ENCODE measurements at places on chromosomes 16 and 17. TPM values are rescaled to one million over a fixed set of nuclear protein-coding genes. Genes with fewer than 3 reads are reported as not detected.

The TBC1D10B gene
- 55.6 TPM for total RNA-seq

- peak; percentile 61 for DNase-seq
Observed at GRCh38 chr16:63613701-63614100, 1508.2 kb downstream of the CDH11 start.

The DNASE1L2 gene
- total RNA-seq = 3.8 TPM

The MFSD6L gene
- not detected for total RNA-seq

GRCh38 chr17:80017226-80018010 lies 18.3 kb downstream of the TBC1D16 start:
- DNase-seq = no peak

DNA sequence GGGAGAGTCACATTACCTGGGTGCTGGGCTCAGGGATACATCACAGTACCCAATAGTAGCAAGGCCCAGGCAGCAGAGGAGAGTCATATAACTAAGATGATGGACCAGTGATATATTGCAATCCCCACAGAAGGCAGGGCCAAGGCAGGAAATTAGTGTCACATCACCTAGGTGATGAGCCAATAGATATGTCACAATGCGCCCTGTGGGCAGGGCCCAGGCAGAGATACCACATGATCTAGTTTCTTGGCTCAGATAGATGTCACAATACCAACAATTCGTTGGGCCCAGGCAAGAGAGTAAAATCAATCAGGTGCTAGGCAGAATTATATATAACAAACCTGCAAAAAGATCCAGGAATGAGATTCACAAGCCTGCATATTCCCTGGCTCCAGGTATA lies 2111.5 kb downstream of the TP53TG3F start:
- DNase-seq = no peak

- DNase-seq = no peak
Observed at GRCh38 chr16:88281858-88282563, 100.7 kb upstream of the ZNF469 start.

The OR1A1 gene
- not detected for total RNA-seq

DNA sequence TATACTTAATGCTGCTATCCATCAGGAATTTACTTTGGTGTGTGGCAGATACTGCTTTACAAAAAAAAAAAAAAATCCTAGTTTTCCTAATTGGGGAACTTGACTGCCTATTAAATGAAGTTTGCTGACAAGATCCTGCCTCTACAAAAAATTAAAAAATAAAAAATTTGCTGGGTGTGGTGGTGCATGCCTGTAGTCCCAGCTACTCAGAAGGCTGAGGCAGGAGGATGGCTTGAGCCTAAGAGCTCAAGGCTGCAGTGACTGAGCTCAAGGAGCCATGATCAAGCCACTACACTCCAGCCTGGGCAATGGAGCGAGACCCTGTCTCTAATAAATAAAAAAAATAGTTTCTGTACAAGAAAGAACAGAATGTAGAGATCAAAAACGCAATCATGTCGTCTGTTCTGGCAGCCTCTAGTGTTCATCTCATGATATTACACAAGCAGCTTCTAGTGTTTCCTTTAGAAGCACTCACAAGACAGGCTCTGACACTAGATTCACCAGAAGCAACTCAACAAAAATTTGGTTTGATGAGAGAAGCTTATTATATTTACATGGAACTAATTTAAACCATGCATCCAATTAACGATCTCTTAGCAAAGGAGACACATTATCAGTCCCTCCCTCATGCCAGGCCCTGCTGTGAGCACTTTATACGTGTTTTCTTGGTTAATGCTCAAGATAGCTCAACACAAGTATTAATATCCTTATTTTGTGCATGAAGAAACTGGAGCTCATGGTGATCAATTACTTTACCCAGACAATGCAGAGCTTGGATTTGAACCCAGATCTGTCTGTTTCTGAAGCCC lies 6.8 kb upstream of the KRTAP17-1 start:
- DNase-seq = peak; percentile 75

DNA sequence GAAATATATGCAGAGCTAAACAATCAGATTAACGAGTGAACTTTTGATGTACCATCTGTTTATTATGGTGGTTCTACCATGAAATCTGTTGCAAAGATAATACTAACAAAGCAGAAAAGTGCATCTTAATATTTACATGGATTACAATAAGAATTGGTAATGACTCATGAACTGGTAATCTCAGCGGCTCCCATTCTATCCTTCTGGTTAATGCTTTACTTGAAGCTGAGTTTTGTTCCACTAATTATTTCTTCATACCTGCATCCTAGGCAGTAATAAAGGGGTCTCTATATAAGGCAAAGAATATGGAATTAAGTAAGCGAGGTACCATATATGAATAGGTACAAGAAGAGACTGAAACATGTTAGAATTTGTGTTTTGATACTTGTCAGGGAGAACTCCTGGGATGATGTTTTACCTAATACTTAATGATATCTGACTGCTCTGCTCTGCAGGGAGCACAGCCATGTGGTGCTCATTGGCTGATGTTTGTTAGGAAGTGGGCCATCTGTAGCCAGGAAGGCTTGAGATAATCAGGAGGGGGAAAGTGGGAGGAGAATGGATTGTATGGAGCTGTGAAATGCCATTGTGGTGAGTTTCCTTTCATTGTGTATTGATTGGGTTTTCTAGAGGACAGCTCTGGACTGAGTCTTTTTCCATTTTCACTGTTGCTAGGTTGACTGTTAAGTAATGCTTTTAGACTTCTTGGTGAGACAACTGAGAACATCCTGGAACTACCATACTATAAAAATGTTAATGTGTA lies 52.6 kb downstream of the MAP2K6 start:
- DNase-seq = no peak

GRCh38 chr17:36945959-36946725 lies 2.6 kb upstream of the AATF start:
- DNase-seq = no peak

DNA sequence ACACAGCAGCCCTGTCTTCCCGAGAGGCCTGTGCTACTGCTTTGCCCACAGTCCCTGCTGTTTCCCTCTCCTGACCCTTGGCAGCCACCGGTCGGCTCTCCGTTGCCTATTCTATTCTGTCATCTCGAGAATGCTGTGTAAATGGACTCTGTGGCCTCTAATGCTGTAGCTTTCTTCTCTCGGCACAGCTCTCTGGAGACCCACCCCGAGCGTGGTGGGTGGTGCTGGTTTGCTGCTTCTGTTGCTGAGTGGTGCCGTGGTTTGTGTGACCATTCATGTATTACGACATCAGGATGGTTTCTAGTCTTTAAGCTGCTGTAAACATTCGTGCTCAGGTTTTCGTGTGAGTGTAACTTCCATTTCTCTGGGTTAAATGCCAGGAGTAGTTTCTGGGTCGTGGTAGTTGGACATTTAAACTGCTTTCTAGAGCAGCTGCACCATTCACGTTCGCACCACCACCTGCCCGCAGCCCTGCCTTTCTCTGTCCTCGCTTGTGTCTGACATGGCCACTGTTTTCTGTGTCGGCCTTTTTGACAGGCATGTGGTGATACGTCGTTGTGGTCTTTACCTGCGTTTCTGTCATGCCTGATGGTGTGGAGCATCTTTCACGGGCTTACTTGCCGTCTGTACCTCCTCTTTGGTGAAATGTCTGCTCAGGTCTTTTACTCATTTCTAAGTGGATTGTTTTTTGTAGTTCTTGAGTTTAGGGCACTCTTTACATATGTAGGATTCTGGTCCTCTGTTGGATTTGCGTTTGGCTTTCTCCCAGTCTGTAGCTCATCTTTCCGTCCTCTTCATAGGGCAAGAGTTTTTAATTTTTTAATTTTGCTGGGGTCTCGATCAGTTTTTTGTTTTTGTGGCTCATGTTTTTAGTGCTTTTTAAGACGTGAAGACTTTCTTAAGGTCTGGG lies 47.7 kb upstream of the ZNF750 start:
- no peak for DNase-seq

DNA sequence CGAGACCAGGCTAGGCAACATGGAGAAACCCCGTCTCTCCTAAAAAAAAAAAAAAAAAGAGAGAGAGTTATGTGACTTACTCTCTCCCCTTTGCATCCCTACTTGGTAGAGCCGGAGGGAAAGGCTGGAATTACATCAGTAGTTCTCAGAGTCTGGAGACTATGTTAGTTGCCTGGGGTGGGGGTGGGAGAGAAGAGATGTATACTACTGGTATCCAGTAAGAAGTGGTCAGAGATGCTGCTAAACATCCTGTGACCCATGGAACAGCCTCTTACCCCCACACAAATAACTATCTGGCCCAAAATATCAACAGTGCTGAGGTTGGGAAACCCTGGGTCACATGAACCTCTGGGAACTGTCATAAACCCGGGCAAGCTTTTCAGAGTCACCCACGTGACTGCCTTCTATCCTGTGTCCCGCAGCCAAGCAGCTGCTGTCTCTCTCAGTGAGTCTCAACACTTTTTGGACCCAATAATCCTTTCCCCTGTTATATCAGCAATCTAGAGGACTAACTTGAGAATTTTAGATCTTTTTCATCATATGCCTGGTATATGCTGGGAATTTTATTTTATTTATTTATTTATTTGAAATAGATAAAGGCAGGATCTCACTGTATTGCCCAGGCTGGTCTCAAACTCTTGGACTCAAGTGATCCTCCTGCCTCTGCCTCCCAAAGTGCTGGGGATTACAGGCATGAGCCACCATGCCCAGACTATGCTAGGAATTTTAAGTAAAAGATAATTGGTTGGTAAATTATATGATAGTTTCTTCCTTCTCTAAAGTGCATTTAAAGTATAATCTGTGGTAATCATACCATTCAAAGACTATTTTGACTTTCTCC lies 8.7 kb downstream of the EIF1 start:
- no peak for DNase-seq

GRCh38 chr17:78707016-78707415 lies 75.1 kb downstream of the CYTH1 start:
- DNase-seq = peak; percentile 22

DNA sequence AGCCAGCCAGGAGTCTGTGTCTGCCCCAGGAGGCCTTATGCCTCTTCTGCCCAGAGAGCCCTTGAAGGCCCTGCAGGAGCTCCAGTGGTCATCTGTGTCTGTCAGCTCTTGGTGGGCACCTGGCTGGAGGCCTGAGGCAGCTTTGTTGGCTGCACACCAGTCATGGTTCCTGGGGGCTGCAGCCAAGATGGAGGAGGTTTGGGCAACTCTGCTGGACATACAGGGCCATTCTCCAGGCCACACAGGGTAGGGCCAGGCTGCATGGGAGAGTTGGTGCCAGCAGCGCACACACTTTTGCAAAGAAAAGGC lies 29.4 kb downstream of the B9D1 start:
- DNase-seq = no peak

GRCh38 chr16:11977376-11978041 lies 975 bp downstream of the SNX29 start:
- DNase-seq = peak; percentile 75

DNA sequence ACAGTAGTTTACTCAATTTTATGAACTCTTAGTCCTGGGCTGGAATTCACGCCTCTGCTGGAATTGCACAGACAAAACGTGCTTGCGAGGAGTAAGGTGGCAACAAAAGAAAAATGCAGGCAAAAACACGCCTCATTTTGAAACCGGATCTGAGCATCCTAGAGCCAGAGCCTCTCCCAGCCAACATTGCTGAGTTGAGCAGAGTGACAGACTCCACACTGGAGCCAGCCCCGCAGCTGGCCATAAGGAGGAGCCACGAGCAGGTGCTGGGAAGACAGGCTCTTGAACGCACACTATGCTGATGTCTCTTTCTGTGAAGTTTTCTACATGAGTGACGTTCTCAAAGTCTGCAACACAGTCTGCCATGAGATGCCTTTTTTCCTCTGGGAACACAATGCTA lies 14.6 kb upstream of the HSBP1 start:
- DNase-seq = no peak

DNA sequence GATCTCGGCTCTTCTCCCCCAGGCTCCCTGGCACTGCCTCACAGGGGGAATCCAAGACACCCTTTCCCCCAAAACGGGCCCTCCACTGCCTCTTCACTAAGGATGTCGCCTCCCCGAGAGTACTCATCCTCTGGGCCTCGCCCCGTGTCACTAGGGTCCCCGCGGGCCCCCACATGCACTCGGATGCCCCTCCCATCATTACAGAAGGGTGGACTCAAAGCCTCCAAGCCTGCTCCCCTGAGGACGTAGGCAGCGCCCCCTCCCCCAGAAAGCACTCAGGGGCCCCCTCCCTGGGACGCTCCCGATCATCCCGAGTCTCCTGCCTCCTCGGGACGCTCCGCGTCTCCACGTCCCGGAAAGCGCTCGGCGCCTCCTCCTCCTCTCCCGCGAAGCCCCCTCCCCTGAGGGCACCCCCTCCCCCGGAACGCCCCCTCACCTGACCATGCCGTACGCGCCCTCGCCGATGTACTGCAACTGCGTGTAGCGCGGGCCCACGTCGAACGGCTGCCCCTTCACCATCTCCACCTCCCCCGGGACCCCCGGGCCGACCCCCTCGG lies 338 bp downstream of the MAPK3 start:
- no peak for DNase-seq

DNA sequence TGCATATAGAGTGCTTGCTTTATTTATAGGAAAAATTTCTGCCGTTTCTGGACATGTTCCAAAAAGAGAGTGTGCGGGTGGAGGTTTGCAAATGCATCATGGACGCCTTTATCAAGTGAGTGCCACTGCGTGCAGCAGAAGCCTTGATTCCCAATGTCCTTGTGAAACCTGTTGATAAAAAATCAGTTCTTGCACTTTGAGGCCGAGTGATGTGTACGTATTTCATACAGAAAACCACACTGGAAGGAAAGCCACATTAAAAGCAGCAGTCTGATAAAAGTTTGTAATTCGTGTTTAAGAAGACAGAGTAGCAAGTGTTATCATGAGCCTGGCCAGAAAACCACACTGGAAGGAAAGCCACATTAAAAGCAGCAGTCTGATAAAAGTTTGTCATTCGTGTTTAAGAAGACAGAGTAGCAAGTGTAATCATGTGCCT lies 78.0 kb downstream of the KNOP1 start:
- DNase-seq = no peak

The LPCAT2 gene
- 18.6 TPM for total RNA-seq

DNA sequence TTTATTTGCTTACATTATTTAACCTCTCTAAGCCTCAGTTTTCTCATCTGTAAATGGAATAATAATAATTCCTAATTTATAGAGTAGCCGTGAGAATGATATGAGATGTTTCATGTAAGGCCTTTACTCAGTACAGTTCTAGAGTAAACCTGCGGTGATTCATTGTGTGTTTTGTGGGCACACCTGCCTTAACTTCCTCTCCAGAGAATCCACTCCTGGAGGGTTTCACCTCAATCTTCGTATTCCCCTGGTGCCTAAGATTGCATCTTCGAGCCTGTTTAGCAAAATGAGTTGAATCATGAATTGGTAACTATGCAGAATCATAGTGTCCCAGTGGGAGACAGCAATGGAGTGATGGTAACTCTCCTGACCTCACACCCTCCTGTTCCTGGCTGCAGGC lies 52.3 kb downstream of the DNAH2 start:
- no peak for DNase-seq

The GUCY2D gene
- total RNA-seq = not detected

The CCL16 gene
- total RNA-seq = not detected

The CCL14 gene
- not detected for total RNA-seq

The CA7 gene
- total RNA-seq = not detected

GRCh38 chr16:82368041-82368440 lies 198.0 kb upstream of the MPHOSPH6 start:
- peak; percentile 35 for DNase-seq

- DNase-seq = no peak
Observed at GRCh38 chr17:17766744-17767120, 70.1 kb downstream of the SREBF1 start.

- DNase-seq = no peak
Observed at GRCh38 chr16:1963806-1964505, 670 bp downstream of the RPS2 start.

- peak; percentile 56 for DNase-seq
Observed at GRCh38 chr17:28416703-28417311, 10.8 kb upstream of the SLC46A1 start.

GRCh38 chr17:32558326-32558955 lies 71.6 kb downstream of the CDK5R1 start:
- no peak for DNase-seq

Measured in A172 (cell line).